C1 segment of cervical spinal cord (tissue), 14 donors: ENCODE measurements at places on chromosomes 4 and X.
A peak's percentile ranks its signal among the peaks of the same experiment; 100 is the strongest.

DNA sequence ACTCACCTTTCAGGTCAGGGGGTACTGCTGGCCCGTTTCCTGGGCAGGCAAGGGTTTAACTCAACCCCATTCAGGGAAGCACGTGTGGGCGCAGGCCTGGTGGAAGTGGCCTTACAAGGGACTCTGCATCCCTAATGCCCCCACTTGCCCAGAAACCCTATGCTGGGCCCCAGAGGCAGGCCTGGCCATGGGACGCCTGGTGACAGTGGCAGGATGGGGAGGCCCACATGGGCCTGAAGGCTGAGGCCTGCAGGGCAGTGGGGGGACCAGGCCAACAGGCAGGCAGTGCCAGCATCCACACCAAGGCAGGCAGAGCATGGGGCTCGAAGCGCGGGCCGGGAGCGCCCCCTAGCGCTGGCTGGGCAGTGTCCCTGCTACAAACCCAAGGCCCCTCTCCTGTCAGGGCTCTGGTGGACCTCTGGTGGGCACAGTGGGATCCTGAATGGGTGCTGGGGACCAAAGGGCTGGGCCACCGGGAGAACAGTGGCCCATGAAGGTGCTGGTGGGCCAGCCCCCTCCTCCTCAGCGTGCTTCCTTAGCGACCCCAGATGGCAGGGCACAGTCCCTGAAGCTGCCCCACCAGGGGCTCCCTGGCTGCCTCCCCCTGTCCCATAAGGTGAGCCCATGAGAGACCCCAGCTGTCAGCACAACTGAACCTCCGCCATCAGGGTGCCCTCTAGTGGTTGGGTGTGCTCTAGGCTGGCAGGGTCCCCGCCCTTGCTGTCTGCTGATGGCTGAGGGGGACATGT lies 16.8 kb downstream of the FGFR3 start:
- peak; percentile 89 for DNase-seq

DNA sequence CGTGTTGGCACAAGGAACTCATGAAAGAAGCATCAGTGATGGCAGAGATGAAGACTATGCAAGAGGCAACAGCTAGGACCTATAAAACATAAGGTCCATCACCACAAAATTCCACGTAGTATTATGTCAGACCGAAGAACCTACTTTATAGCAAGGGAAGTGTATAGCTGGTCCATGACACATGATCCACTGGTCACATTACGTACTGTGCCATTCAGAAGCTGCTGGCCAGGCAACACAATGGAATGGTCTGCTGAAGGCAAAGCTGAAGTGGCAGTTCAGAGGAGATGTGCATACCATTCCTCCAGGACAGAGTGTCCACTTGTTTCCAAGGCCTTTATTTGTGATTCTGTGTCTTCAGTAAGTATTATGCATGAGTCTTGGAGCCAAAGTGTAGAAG lies 215.5 kb upstream of the UGT8 start:
- no peak for DNase-seq

GRCh38 chr4:6898763-6899162 lies 10.9 kb upstream of the TBC1D14 start:
- DNase-seq: no peak

DNA sequence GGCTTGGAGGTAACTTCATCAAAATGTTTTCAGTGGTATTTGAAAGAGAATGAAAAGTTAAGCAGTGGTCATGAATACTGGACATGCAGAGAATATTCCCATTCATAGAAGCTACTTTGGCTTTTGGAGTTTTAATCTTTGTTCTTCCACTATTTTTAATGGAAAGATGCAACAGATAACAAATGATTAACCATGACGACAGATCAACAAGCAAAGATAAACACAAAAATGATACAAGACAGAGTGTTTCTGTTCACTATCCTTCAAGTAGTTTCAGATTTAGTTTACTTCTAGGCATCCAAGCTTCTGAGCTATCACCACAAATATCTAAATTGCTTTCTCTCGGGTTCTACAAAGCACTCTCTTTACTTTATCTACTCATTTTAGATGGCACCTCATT lies 1004.9 kb upstream of the ADGRL3 start:
- DNase-seq: no peak

DNA sequence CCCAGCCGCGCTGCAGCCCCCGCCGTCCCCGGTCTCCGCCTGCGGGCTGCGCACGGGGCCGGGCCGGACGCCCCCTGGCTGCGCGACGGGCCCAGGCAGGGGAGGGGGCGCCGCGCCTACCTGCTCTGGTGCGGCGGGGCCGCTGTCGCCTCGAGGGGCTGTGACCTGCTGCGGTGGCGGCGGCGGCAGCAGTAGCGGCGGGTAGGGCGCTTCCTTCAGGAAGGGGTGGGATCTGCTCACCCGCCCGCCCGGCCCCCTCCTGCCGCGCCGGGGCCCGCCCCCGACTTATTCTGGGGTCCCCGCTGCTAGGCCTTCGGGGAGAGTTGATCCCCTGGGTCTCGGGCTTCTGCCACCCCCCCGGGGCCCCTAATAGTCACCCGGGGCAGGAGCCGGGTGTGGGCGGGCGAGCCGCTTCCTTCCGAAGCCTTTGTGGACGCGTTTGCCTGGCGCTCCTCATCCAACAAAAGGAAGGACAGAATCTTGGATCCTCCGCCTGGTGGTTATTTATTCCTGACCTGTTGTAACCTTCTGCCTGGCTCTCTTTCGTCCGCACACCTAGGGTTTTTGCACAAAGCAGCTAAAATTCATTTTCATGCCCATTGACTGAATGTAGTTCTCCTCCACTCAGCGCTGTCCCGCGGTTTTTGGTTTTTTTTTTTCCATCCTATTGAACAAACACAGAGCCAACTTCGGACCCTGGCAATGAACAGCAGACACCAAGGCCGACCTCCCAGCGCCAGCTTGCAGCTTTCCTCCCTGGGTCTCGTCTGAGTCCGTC lies at the start of gene TMEM150C:
Gene TMEM150C, minus strand, starts transcription at position 203 of the 778 bp plus-strand sequence. CDS start 57,331 bp downstream, outside the sequence.
- DNase-seq: no peak

GRCh38 chrX:130778773-130779172 lies 124.2 kb downstream of the ENOX2 start:
- no peak for DNase-seq

GRCh38 chrX:22800360-22800759 lies 199.4 kb upstream of the DDX53 start:
- DNase-seq: no peak

GRCh38 chr4:24799544-24800324 lies 4.4 kb downstream of the SOD3 start:
- no peak for DNase-seq

- no peak for DNase-seq
Observed at GRCh38 chrX:135327299-135327698, 18.0 kb downstream of the ETDC start.

DNA sequence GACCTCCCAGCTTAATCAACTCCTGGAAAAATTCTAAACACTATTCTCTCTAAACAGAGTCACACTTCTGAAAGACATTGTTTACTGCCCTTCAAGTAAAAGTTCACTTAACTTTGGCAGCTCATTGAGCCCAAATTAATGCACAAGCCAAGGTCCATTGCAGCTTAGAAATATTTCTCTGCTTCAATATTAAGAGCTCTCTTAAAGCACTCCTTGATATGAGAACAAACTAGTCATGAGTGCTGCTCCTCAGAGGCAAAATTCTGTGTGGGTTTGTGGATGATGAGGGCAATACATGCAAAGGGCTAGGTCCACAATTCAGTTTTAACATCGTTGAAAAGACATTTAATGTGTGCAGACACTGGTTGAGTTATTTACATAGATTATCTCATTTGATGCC lies 12.8 kb upstream of the FMR1 start:
- DNase-seq: no peak

GRCh38 chrX:41275661-41276609 lies 58.0 kb upstream of the DDX3X start:
- DNase-seq: peak; percentile 45

GRCh38 chr4:15395311-15395710 lies 32.5 kb upstream of the C1QTNF7 start:
- DNase-seq: no peak

- DNase-seq: no peak
Observed at GRCh38 chrX:9581771-9582385, 117.0 kb downstream of the TBL1X start.

DNA sequence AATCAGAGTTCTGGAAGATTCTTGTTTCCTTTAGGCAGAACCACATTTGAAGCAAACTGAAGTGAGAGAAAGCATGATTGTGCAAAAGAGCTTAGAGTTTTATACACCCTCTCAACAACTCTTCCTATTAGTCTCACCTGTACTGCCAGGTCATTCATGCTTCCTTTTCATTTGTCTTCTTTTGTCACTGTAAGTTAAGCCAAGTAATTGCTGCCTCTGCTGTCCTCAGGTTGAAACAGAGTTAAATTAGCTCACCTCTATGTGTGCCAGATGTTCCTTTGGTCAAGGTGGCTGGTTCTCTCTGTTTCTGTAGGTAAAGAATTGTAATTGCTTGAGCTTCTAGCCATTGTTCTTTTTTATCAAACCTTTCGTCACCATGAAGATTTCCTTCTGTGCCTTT lies 41.1 kb upstream of the HPGD start:
- DNase-seq: no peak

DNA sequence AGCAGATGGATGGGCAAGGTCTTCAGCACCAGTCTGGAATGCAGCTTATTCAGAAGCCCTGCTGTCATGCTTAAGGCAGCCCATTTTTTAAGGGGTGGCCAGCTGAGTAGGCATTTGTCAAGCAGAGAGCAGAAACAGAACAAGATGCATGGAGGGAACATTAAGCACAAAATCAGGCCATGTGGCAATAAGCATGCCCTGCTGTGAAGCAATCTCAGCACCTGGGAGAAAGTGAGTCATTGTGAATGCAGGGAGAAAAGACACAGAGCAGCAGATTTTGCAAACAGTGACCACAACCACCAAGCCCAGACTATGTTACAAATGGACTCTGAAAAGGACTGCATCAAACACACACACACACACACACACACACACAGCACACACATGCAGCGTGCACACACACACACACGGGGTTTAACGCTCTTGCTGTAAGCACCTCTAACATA lies 94.1 kb upstream of the GALNT7 start:
- DNase-seq: no peak

DNA sequence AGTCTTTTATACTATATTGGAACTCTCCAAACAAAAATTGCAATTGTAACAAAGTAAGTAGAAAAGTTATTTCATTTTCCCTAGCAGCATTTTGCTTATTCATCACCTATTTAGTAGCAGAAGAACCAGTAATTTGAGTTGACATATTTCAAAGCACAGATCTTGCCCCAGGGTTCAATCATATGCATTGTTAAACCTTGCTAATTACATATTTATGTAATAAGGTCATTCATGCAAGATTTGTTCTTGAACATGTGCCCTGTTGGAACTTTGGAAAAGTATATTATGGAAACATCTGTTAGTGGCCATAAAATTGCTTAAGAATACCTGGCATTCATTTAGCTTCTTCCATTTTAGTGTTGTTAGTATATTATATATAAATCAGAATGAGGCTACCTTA lies 191.7 kb downstream of the TLL1 start:
- no peak for DNase-seq

DNA sequence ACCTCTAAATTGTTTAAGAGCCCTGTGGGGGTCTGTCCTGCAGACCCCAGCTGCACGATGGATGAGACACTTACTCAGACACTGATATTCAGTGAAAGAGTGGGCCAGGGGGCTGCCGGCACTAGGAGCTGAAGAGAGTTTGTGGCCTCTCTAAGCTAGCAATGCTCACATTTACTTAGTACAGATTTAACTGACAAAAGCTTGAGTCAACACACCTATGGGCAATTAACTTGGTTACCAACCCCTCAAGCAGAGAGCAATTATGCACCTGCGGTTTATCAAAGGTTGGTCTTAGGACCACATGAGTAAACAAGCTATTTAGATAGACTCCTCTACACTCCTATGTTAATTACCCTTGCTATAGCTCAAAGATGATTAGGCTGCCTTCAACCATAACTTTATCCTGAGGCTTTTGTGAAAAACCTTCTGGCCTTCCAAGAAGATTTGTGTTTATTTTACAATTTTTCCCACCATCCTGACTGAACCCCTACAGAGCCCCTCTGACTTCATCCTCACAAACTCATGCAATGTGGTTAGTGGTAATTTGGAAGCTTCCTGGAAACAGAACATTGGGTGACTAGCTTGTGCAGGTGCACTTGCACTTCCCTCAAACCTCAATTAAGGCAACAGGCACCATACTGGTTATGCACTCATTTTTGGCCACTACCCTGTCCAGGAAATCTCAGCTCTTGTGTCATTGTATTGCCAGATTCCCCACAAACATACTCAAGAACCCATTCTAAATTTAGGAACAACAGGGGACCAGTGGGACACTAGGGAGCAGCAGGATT lies 234.4 kb upstream of the ITM2A start:
- no peak for DNase-seq

GRCh38 chrX:102849396-102849795 lies 87.7 kb upstream of the RAB40AL start:
- no peak for DNase-seq

GRCh38 chr4:77481856-77482255 lies 123.8 kb upstream of the CXCL13 start:
- DNase-seq: no peak

DNA sequence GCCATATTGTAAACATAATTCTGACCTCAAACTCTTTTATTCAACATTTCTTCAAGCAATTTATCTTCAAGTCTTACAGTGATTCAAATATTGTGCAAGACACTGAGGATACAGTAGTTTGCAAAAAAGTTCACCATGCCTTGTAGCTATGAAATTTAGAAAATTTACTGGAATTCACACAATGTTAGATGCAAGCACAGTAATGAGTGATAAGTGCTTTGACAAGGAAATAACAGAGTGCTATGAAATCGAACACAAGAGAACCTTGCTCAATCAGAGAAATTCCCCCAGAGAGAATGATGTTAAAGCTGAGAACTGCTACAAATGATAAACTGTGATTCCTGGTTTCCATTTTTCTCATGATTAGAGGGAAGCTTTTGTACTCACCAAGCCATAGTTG lies 952.9 kb downstream of the FAT4 start:
- no peak for DNase-seq

GRCh38 chr4:38534344-38535045 lies 129.5 kb upstream of the KLF3 start:
- no peak for DNase-seq

GRCh38 chrX:34144246-34144645 lies 12.1 kb upstream of the FAM47A start:
- no peak for DNase-seq

GRCh38 chrX:99833821-99834220 lies 576.3 kb downstream of the PCDH19 start:
- DNase-seq: no peak

DNA sequence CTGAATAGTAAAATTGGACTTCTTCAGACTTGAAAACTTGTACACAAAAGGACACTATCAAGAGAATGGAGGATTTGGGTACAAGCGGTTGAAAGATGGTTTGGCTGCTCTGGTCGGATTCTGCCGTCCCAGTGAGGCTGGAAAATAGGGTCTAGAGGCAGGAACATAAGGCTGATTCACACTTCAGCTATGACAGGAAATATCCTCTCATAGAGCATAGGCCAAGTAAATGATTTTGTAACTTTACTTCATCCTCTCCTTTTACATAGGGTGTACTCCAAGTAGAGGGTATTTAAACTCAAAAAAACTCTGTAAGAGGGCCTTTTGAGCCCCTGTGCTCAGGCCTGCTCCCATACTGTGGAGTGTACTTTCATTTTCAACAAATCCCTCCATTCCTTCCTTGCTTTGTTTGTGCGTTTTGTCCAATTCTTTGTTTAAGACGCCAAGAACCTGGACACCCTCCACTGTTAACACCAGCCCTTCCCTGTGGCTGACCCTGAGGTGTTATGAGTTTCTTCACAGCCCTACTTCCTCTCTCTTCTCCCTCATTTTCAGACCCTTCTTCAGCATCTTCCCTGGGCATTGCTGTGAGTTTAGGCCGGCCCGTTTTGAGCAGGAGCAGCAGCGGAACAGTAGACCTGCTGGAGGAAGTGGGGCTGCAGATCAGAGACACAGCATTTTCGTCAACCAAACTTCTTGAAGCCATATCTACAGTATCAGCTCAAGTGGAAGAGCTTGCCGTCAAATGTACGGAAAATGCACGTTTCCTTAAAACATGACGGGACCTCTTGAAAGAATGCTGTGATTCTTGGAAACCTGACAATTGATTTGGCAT lies 7.2 kb downstream of the PGAM4 start:
- no peak for DNase-seq
